ENCODE measurements at places on chromosomes 2 and 18.
A peak's percentile ranks its signal among the peaks of the same experiment; 100 is the strongest.

GRCh38 chr2:11446733-11447248 lies 19.2 kb downstream of the E2F6 start:
- peak; percentile 77 for DNase-seq
- H3K36me3 ChIP-seq, result peaks cover 56% of the 10 kb centered on the region
- no peaks in the 10 kb centered on the region for H3K27me3 ChIP-seq
- H3K27ac ChIP-seq, result no peak overlapping the region

GRCh38 chr18:49976795-49977560 lies 163.6 kb upstream of the ACAA2 start:
- H3K27ac ChIP-seq, result no peak overlapping the region
- H3K4me1 ChIP-seq, result no peaks in the 10 kb centered on the region
- H3K4me3 ChIP-seq, result no peak overlapping the region
- no peak for DNase-seq

DNA sequence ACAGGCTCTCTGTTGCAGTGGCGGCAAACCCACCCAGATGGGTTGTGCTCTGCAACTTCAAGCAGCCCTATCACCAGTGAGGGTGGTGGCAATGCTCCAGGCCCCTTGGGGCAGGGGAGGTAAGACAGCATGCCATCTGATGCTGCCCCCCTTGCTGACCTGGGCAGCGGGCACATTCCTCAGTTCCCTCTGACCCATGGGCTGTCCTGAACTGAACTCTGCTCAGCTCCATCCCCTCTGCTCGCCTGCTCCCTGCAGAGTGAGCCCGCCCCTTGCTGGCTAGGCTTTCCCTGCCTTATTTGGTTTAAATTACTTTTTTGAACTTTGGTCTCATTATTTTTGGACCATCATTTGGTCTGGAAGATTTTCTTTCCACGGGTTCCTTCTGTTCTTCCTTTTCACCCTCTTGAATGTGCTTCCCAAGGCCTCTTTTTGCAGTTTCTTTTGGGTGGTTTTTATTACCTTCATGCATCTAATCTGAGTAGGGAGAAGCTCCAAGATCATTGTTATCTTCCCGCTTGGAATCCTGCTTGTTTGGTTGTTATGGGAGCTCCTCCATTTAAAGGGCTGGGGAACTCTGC lies 565.4 kb downstream of the TNS1 start:
- DNase-seq, result no peak
- H3K4me1 ChIP-seq, result peaks cover 5% of the 10 kb centered on the region
- H3K27me3 ChIP-seq, result no peaks in the 10 kb centered on the region
- no peak overlapping the region for H3K27ac ChIP-seq

DNA sequence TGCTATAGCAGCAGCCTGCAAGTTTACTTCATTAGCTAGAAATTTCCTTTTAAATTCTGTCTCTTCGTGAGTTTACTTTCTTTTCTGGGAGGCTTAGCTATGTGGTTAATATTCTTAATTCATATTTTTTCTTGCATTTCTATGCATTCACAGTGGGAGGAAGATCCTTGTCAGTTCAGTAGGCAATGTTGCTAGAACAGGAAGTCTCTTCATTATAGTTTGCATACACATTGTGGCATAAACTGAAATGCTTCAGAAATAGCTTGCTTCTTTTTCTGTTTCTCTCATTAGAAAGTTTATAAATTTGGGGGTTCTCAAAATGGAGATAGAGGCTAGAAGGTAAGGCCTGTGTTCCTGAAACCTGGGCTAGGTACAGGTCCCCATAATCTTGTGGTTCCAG lies 8.1 kb upstream of the ARHGAP15 start:
- H3K4me1 ChIP-seq, result peaks cover 14% of the 10 kb centered on the region
- no peak overlapping the region for H3K27ac ChIP-seq
- H3K4me3 ChIP-seq, result no peak overlapping the region
- DNase-seq, result peak; percentile 61
- H3K36me3 ChIP-seq, result no peaks in the 10 kb centered on the region
- no peaks in the 10 kb centered on the region for H3K27me3 ChIP-seq

DNA sequence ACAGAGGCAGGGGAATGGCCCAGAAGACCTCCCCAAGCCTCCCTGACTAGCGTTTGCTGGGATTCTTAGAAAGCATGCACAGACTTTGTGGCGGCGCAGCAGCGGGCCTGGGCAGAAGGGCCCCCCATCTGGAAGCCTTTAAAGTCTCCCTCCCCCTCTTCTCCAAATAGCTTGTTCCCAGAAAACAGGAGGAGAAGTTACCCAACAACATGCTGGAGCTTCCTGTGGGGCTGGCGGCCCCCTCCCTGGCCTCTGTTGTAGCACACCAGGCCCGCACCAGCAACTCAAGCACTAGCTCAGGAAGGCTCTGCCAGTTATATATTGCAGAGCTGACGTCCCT lies 334.8 kb downstream of the DYSF start:
- no peak for DNase-seq
- no peak overlapping the region for H3K27ac ChIP-seq
- H3K36me3 ChIP-seq, result no peaks in the 10 kb centered on the region

DNA sequence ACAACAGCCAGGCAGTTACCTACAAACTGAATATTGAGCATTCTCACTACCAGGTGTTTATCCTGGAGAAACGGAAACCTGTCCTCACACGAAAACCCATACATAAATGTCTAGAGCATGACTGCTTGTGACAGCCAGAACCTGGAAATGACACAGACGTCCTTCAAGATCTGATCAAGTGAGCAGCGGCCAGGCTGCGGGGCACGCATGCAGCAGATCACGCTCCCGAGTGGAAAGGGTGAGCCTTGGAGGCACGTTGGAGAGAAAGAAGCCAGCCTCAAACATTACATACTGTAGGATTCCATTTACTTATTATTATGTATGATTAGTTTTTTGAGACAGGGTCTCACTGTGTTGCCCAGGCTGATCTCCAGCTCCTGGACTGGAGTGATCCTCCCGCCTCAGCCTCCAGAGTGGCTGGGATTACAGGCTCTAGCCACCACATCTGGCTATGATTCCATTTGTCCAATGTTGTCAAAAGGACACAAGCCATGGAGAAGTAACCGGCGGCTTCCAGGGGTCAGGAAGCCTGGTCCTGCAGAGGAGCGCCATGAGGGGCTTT lies 22.9 kb upstream of the STK25 start:
- H3K4me1 ChIP-seq, result no peaks in the 10 kb centered on the region
- H3K36me3 ChIP-seq, result no peaks in the 10 kb centered on the region
- H3K27ac ChIP-seq, result no peak overlapping the region
- no peak for DNase-seq
- H3K27me3 ChIP-seq, result no peaks in the 10 kb centered on the region

DNA sequence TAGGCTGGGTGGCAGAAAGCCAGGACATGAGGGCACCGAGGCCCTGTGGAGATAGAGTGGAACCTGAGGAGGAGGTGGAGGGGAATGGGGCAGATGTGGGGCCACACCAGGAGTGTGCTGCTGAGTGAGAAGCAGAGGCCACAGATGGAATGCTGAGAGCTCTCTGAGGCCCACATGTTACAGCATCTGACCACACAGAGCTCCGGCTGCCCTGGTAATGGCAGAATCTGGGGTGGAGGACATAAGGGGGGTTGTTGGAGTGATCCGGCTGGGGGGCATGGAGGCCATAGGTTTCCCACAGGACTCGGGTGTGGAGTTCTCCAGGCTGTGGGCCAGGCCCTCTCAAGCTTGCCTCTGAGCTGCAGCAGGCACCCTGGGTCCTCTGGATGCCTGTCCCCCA lies 3.8 kb downstream of the MZT2B start:
- H3K4me1 ChIP-seq, result peaks cover 8% of the 10 kb centered on the region
- no peak overlapping the region for H3K27ac ChIP-seq
- no peak overlapping the region for H3K4me3 ChIP-seq
- no peaks in the 10 kb centered on the region for H3K27me3 ChIP-seq
- DNase-seq, result no peak
- H3K36me3 ChIP-seq, result no peaks in the 10 kb centered on the region

DNA sequence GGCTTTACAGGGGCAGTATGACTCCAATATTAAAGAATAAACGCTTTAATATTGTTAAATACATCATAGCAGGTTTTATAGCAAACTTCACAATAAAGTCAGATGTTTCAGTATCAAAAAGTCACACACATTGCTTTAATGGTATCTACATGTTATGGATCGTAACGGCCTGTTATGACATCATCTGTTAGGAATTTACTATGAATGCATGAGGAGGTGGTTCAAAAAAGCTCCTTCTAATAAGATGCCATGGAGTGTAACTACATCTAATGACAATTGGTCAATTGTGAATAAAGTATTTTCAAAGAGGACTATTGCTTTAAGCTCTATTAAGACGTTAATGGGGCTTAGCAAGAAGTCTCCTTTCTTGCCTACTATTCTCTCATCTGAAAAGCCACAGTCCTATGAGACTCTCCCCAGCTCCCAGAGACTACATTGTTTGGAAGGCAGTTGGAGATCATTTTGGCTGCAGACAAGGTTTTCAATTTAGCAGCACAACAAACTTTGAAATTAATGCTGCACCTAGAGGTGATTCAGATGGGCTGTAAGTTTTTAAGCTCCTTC lies 300.7 kb upstream of the MEIS1 start:
- no peak overlapping the region for H3K4me3 ChIP-seq
- H3K4me1 ChIP-seq, result no peaks in the 10 kb centered on the region
- H3K27ac ChIP-seq, result no peak overlapping the region
- H3K36me3 ChIP-seq, result no peaks in the 10 kb centered on the region
- H3K27me3 ChIP-seq, result no peaks in the 10 kb centered on the region
- DNase-seq, result no peak

GRCh38 chr2:88016086-88016959 lies at the start of gene RNU2-63P:
RNU2-63P (minus strand) TSS chr2:88016547.
- H3K36me3 ChIP-seq, result no peaks in the 10 kb centered on the region
- no peaks in the 10 kb centered on the region for H3K27me3 ChIP-seq
- peak; percentile 89 for DNase-seq

DNA sequence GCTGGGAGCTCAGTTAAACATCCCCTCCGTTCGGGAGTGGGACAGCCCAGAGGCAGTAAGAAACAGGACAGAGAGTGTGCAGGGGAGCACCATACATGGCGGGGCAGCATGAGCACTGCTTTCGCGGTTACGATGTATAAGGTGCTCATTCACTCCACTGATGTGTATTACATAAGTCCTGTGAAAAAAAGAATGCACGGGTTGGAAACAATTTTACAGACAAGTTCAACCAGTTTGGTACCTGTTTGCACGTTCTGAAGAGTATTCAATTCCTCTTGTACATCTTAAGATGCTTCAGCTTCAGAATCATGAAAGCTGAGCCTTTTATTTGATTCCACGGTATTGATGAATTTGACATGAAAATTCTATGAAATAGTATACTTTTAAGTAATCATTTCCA lies 97.8 kb upstream of the NETO1 start:
- no peaks in the 10 kb centered on the region for H3K27me3 ChIP-seq
- no peak overlapping the region for H3K27ac ChIP-seq
- no peaks in the 10 kb centered on the region for H3K4me1 ChIP-seq
- no peak for DNase-seq
- H3K36me3 ChIP-seq, result no peaks in the 10 kb centered on the region

All from Karpas-422 (cell line).